ENCODE measurements at places on chromosomes 5 and 9. TPM values are rescaled to one million over a fixed set of nuclear protein-coding genes. Genes with fewer than 3 reads are reported as not detected.

INSYN2B gene
- total RNA-seq, result 1.3 TPM

SLCO4C1 gene
- total RNA-seq, result 0.66 TPM

DNA sequence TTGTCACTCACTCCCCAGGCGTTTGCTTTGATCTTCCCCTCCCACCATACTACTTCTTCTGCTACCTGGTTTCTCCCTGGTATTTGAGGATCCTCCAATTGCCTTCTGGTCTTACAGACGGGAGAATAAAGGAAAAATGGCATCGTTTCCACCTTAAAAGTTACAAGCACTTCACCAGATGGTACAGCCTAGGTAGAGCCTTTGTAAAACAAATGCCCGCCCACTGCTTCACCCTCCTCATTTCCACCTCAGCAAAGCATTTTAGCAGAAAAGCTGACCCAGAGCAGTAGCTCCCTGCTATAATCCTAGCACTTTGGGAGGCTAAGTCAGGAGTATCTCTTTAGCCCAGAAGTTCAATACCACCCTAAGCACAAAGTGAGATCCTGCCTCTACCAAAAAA, 5.1 kb upstream of the ANXA2R start:
- no peaks in the 10 kb centered on the region for H3K27me3 ChIP-seq
- no peak for DNase-seq
- no peaks in the 10 kb centered on the region for H3K4me1 ChIP-seq
- H3K36me3 ChIP-seq, result no peaks in the 10 kb centered on the region
- no peak overlapping the region for H3K4me3 ChIP-seq

GRCh38 chr9:89922099-89922498, 317.3 kb downstream of the GADD45G start:
- DNase-seq, result no peak
- H3K36me3 ChIP-seq, result no peaks in the 10 kb centered on the region
- no peak overlapping the region for H3K27ac ChIP-seq
- H3K4me3 ChIP-seq, result no peak overlapping the region
- no peaks in the 10 kb centered on the region for H3K27me3 ChIP-seq
- no peaks in the 10 kb centered on the region for H3K4me1 ChIP-seq

GRCh38 chr5:57736716-57737115, 254.1 kb upstream of the ACTBL2 start:
- no peaks in the 10 kb centered on the region for H3K4me1 ChIP-seq
- H3K36me3 ChIP-seq, result no peaks in the 10 kb centered on the region
- peak overlapping the region; percentile 52 for H3K27ac ChIP-seq
- no peak overlapping the region for H3K4me3 ChIP-seq
- H3K27me3 ChIP-seq, result no peaks in the 10 kb centered on the region

- H3K27ac ChIP-seq, result no peak overlapping the region
- no peak for DNase-seq
- H3K27me3 ChIP-seq, result no peaks in the 10 kb centered on the region
- no peaks in the 10 kb centered on the region for H3K4me1 ChIP-seq
These were observed 11.5 kb downstream of the ANKRD18B start for GRCh38 chr9:33535541-33535940.

DNA sequence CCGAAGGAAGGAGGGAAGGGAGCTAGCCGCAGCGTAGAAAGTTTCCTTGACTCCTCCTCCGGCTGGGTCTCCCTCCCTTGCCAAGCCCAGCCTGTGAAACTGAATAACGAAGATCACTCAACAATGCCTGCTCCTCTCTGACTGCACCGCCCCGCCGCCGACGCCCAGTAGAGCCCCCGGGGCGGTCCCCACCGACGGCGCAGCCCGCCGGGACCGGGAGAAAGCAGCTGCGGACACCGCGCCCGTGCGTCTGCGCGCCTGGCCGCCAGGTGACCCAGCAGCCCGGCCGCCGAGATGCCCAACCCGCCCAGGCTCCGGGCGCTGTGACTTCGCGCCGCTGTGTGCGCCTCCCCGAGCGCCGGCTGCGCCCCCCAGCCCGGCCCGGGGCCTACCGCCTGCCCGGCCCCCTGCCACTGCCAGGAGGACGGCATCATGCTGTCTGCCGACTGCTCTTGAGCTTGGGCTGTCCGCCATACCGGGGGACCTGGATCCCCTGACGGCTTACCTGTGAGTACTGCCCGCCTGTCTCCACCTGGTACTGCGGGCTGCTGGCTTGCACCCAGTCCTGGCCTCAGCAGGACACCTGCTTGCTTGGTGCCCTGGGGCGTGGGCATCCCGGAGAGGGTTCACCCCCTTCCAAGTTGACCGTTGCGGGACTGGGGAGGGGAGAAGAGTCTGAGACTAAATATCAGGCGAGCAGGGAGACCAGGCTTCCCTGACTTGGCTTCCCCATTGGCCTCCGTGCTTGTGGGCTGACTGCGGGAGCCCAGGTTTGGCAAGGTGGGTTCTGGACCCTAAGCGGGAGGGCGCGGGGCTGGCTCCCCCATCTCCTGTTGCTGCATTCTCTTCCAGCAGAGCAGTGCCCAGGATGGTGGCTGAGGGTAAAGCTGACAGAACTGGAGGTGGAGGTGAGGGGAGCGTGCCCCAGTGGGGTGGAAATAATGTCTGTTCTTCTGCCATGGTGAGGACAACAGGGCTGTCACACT, 26.2 kb upstream of the SPTLC1 start:
- DNase-seq, result peak; percentile 16
- peak overlapping the region; percentile 35 for H3K4me3 ChIP-seq
- H3K36me3 ChIP-seq, result no peaks in the 10 kb centered on the region
- peaks cover 8% of the 10 kb centered on the region for H3K4me1 ChIP-seq

- no peak overlapping the region for H3K4me3 ChIP-seq
- H3K36me3 ChIP-seq, result no peaks in the 10 kb centered on the region
- H3K27me3 ChIP-seq, result no peaks in the 10 kb centered on the region
- H3K27ac ChIP-seq, result no peak overlapping the region
- no peak for DNase-seq
These were observed 48.8 kb upstream of the RETREG1 start for GRCh38 chr5:16665601-16666000.

Data from breast epithelium (tissue), 4 donors.